ENCODE measurements at places on chromosomes 1 and 21.

DNA sequence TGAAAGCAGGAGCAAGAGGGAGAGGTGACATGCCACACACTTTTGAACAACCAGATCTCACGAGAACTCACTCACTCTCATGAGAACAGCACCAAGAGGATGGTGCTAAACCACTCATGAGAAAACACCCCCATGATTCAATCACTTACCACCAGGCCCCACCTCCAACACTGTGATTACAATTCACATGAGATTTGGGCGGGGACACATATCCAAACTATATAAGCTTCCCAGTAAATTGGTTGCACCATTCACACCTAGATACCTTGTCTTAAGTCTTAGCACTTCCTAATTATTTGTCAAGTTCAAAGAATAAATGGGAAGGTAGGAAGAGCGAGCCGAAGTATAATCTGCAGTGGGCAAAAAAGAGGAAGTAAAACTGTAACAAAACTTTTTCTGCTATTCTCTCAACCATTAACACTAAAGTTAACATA is 34.3 kb downstream of the AMY1C start:
- no peaks in the 10 kb centered on the region for H3K27me3 ChIP-seq
- no peaks in the 10 kb centered on the region for H3K36me3 ChIP-seq
- DNase-seq: no peak

- no peak overlapping the region for H3K4me3 ChIP-seq
- H3K27me3 ChIP-seq: no peaks in the 10 kb centered on the region
- H3K4me1 ChIP-seq: no peaks in the 10 kb centered on the region
- no peaks in the 10 kb centered on the region for H3K36me3 ChIP-seq
These were observed 14.3 kb upstream of the LSM10 start for GRCh38 chr1:36411674-36412648.

DNA sequence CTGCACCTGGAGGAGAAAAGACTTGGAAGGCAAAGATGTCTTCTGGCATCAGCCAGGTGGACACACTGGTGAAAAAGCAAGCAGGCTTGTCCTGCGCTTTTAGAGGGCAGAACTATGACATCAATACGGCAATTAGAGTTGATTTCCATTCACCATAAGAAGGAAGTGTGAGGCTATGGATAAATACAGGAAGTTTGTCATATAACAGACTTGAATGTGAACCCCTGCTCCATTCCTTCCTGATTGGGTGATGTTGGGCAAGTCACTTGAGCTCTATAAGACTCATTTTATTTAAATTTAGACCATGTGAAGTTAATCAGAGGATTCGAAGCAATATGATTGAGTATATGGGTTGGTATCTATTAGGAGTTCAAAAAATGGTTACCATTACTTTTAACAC is 137.8 kb downstream of the PLPP3 start:
- no peaks in the 10 kb centered on the region for H3K27me3 ChIP-seq
- no peak for DNase-seq
- no peak overlapping the region for H3K27ac ChIP-seq
- H3K4me1 ChIP-seq: peaks cover 18% of the 10 kb centered on the region

DNA sequence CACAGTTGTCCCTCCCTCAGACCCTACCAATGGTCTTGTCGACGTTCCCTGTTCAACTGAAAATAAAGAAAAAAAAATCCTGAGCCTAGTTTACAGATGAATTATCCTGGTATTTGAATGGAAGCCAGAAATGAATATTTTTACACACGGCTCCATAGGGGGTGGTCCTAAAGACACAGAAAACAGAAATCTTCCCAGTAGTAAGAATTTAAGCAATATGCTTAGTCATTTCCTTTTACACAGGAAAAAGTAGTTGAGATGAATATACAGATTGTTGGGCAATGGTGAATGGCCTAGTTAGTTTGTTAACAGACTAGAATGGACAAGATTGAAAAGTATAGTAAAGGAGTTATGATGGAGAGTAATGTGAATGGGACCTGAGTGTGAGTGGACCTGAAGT is 67.4 kb downstream of the RGS18 start:
- no peak for DNase-seq
- no peak overlapping the region for H3K4me3 ChIP-seq
- no peaks in the 10 kb centered on the region for H3K36me3 ChIP-seq
- H3K27me3 ChIP-seq: no peaks in the 10 kb centered on the region

DNA sequence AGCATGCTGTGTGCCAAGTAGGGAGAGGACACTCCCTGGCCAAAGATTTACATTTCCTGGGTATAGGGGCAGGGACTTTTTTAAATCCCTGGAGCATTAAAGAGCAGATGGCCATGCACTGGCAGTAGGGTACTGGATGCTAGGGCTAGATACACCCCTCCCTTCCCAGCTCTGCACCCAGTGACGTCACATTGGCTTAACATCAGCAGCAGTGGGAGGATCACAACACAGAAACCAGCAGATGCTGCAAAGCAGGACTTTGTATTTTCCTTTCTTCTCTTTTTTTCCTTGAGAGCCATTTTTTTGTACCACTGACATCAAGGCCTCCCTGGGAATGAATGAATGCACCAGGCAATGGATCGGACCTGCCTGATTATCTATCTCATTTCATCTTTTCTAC is 243.0 kb downstream of the KAZN start:
- H3K27ac ChIP-seq: no peak overlapping the region
- no peak overlapping the region for H3K4me3 ChIP-seq
- no peaks in the 10 kb centered on the region for H3K4me1 ChIP-seq
